ENCODE measurements at places on chromosomes 16 and 17. TPM values are rescaled to one million over a fixed set of nuclear protein-coding genes. Genes with fewer than 3 reads are reported as not detected.

The NPIPA8 gene
- 5.7 TPM for polyA plus RNA-seq

- DNase-seq, result no peak
These were observed 720 bp downstream of the METRN start for GRCh38 chr16:715477-716199.

DNA sequence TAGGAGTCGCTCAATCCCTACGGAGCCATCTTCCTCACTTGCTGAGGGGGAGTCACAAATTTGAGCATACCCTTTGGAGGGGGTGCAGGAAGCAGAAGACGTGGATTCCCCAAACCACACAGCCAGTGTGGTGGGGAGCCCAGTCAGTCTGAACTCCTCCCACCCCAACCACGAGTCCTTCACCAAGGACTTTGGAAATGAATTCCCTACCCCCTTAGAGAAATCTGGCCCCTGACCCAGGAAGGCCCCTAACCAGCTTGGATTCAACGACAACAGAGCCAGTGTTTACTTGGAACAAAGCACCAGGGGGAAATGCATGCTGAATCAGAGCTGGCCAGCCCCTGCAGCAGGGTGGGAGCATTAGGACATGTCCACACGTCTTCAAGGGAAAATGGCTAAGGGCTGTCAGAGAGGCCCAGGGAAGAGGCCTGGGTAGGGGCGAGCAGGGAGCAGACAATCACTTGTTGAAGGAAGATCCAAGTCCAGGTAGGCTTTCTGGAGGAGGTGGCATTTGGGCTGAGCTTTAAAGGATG is 5.5 kb upstream of the TMEM92 start:
- no peak for DNase-seq

The KRTAP4-6 gene
- not detected for polyA plus RNA-seq

GRCh38 chr16:67504031-67505021 is 21.0 kb upstream of the AGRP start:
- DNase-seq, result peak; percentile 72

GRCh38 chr17:3966720-3967363 is 2.6 kb upstream of the ATP2A3 start:
- DNase-seq, result no peak
